ENCODE measurements at places on chromosomes 7 and 10.

DNA sequence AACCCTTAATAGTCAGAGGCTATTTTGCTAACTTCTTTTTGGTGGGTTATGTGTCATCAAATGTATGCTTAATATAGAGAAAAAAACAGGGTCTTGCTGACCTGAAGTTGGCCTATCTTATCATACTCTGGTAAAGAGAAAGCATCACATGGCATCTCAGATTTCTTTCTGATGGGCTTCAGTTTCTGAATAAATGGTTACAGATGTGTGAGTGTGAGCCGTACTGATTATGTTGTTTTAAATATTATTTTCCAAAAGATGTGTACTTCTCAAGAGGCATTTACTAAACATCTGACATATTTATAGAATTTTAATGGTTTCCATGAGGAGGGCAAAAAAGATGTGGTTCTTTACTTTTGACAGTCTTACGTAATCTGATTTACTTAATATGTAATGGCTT is 28.4 kb downstream of the BBS9 start:
- no peak for DNase-seq

DNA sequence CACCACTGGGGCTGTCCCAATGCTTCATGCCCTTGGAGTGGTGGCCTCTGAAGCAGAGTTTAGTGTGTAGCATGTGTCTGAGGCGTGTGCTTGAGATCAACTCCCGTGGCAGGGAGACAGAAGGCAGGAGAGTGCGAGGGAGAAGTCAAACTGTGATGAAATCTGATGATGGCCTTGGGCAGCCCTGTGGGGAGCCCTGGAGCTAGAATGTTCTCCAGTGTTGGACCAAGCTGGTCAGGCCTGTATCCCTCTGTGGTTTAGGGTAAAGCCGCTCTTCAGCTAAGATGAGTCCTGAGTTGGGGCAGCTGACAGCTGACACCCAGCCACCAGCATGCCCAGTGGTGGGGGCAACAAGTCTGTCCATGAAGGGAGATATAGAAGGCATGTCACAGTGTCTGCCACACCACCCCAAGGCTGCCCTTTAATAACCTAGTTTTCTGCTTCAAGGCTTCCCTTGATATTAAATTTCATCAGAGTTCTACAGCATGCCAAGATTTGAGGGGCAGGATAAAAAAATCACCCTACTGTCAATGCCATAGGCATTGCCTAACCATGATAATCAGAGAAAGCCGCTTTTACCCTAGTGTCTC is 170.5 kb upstream of the SVIL start:
- DNase-seq = no peak

DNA sequence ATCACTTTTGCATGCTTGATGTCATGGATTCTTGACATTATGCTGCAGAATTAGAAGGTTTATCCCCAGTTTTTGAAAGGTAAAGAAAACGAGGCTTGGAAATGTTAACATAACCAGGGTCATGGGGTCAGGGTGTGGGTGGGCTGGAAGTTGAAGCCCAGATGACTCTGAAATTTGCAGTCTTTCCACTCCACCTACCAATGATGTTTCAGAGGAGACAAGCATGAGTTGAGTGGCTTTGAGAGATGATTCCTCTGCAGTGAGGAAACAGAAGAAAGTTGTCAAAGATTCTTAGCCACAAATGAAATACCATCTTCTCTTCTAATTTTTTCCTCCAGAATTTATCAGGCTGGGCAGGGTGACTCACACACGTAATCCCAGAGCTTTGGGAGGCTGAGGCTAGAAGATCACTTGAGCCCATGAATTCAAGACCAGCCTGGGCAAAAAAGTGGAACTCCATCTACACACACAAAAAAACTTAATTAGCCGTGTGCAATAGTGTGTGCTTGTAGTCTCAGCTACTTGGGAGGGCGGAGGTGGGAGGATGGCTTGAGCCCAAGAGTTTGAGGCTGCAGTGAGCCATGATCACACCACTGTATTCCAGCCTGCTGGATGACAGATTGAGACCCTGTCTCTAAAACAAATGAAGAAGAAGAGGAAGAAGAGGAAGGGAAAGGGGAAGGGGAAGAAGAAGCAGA is 239.1 kb upstream of the AUTS2 start:
- no peak for DNase-seq

DNA sequence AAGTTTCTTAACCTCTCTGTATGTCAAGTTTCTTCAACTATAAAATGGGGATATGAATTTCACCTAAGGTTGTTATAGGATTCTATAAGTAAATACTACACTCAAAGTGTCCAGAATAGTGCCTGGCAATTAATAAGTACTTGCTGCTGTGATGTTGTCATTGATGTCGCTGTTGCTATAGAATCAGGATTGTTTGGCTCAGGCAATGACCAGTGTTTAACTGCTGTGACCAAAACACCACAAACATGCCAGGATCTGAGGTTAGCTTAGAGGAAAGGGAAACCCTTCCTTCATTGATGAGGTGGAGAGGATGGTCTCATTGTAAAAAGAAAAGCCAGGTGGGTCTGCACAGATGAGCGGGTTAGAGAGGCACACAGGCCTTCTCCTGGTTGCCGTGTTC is 223.1 kb upstream of the INHBA start:
- no peak for DNase-seq

GRCh38 chr10:44264244-44264643 is 120.7 kb downstream of the CXCL12 start:
- no peak for DNase-seq

GRCh38 chr10:26737730-26738129 is 40.2 kb downstream of the PDSS1 start:
- peak; percentile 68 for DNase-seq

GRCh38 chr10:27673065-27673464 is 72.6 kb downstream of the MKX start:
- DNase-seq = no peak

DNA sequence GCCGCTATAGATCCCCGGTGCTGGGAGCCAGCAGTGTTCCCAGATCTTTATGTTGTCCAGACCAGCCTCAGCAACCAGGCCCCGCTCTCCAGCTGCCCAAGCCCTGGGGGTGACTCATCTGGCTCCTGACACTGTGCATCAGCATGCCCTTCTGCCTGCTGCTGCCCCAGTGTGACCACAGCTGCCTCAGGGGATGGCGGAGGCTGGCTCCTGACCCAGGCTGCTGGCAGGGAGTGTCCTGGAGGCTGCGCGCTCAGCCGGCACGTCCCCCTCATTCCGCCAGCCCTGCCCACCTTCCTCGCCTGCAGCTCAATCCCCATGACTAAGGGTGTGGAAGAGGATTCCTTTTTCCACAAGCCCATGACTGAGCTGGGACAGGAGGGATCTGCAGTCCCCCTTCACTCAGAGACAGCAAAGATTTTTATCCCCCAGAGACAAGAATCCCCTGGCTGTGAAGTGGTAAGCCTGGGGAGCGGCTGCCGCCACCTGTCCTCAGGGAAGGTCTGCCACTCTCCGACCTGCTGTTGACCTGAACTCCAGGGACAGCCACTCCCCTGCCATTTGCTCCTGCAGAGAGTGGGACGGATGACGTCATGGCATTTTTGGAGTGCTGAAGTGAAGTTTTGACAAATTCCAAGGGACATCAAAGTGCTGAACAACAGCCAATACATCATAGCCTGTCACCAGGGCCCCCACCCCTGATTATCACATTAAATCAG is 182.8 kb upstream of the BMPER start:
- peak; percentile 94 for DNase-seq

- no peak for DNase-seq
Measured at GRCh38 chr7:21724562-21724961, 181.7 kb downstream of the DNAH11 start.

DNA sequence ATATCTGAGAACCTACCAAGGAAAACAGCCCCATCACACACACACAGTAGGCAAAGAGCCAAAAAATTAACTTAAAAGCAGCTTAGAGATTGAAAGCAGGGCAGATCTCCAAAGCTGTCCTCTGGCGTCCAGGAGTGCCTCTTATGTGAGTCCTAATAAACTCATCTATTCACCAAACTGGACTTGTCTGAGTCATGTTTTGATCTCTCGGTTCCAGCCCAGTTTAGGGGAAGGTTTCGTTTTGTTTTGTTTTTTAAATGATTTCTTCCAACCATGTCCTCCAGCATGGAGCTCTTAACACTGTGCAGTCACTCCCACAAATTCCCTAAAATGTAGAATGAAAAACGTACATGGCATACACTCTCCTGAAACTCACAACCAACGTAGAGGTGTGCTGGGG is 6.7 kb upstream of the PRSS37 start:
- DNase-seq = no peak

Data from osteoblast (primary cell).